ENCODE measurements at places on chromosomes 6 and 20. TPM values are rescaled to one million over a fixed set of nuclear protein-coding genes. Genes with fewer than 3 reads are reported as not detected.

The DAAM2 gene
- 36.5 TPM for total RNA-seq

The LPIN3 gene
- total RNA-seq, result 25.5 TPM

The BANF2 gene
- not detected for total RNA-seq

The ABHD16B gene
- not detected for total RNA-seq

The IL20RA gene
- total RNA-seq, result 1.7 TPM

The SLA2 gene
- 3.2 TPM for total RNA-seq

The SAMD10 gene
- 0.84 TPM for total RNA-seq

The C20orf144 gene
- not detected for total RNA-seq

The PMEPA1 gene
- total RNA-seq, result 17.4 TPM

The VGLL2 gene
- total RNA-seq, result not detected

The FAM83C gene
- total RNA-seq, result not detected

The PRR18 gene
- 0.38 TPM for total RNA-seq

The RAE1 gene
- 17.0 TPM for total RNA-seq

The PKHD1 gene
- total RNA-seq, result not detected

The PEX6 gene
- total RNA-seq, result 15.1 TPM

The RNF217 gene
- 34.6 TPM for total RNA-seq

The HSPA12B gene
- total RNA-seq, result 29.7 TPM

The EFCAB8 gene
- not detected for total RNA-seq

GRCh38 chr6:18632670-18633410 is 245.7 kb downstream of the RNF144B start:
- DNase-seq, result no peak

DNA sequence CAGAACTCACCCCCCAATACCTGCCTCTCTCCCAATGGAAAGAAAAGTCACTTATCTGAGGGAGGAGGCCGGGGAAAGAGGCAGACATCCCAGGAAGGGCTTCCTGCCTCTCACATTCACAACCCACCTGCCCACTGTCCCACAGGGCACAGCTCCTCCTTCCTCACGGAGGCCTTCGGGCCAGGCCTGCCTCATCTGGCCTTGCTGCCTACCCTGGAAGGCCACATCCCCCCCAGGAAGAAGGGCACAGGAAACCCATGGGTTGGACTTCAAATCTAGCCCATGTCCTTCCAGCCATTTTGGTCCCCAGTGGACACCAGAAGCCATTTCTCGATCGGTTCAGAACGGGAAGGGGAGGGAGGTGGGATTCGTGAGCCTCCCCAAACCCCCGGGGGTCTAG is 162.0 kb downstream of the PREX1 start:
- DNase-seq, result no peak

DNA sequence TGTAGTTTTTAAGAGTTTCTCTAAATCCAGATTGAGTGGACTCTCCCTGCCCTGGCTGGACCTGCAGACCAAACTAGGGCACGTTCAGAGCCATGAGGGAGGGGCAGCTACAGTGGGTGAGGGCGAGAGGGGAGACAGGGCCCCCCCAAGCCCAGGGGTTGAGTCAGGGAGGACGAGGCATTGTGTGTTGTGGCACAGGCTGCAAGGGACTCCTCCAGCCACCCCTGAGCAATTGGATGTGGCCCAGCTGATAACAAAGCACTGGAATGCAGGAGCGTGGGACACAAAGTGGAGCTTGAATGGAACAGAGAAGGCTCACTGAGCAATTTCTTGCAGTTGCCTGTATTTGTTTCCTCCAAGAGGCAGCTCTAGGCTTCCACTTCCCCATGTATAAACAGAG is 43.5 kb upstream of the MYL9 start:
- no peak for DNase-seq

- DNase-seq, result no peak
These were observed 4.3 kb downstream of the PPP1R10 start for GRCh38 chr6:30612687-30613248.

- no peak for DNase-seq
These were observed 3.1 kb downstream of the NTSR1 start for GRCh38 chr20:62711703-62712101.

GRCh38 chr6:125533710-125534397 is 215.6 kb upstream of the HEY2 start:
- no peak for DNase-seq

- no peak for DNase-seq
These were observed 8.9 kb downstream of the RWDD1 start for GRCh38 chr6:116580198-116580597.

GRCh38 chr6:27495386-27496135 is 22.7 kb upstream of the ZNF184 start:
- no peak for DNase-seq

DNA sequence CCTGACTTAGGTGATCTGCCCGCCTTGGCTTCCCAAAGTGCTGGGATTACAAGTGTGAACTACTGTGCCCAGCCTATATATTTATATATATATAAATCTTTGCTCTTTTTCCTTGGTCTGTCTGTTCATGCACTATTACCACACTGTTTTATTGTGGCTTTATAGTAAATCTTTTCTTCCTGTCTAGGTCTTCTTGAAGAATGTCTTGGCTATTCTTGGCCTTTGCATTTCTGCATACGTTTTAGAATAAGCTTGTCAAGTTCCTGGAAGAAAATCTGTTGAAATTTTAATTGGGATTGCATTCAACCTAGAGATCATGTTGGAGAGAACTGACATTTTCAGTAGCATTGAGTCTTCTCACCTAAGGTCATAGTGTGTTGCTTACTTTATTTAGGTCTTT is 37.1 kb downstream of the MYO6 start:
- no peak for DNase-seq

GRCh38 chr6:45710304-45710821 is 305.3 kb downstream of the CLIC5 start:
- DNase-seq, result no peak

- DNase-seq, result no peak
These were observed 447.1 kb upstream of the MAP3K7 start for GRCh38 chr6:91033964-91034363.

DNA sequence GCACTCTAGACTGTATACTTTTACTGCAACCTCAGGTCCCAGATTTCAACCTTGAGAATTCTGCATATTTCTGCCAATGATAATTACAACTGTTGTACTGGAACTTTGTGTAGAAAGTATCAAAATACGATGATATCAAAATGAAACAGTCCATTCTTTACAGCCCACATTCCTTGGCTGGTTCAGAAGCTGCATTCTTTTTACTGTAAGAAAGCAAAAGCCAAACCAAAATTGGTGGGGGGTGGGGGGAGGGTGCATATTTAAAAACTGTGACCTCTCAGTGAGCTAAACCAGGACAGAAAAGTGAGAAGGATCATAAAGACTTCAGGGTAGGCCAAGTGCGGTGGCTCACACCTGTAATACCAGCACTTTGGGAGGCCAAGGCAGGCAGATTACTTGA is 41.8 kb upstream of the UBR2 start:
- DNase-seq, result no peak

- no peak for DNase-seq
These were observed 23.1 kb upstream of the MROH8 start for GRCh38 chr20:37202267-37202943.

GRCh38 chr20:22800129-22800528 is 215.8 kb upstream of the FOXA2 start:
- DNase-seq, result no peak

GRCh38 chr20:10876558-10876957 is 202.8 kb upstream of the JAG1 start:
- DNase-seq, result no peak

GRCh38 chr6:37821446-37821845 is 1.9 kb downstream of the ZFAND3 start:
- DNase-seq, result no peak

GRCh38 chr6:111667931-111668330 is 62.3 kb upstream of the TRAF3IP2 start:
- no peak for DNase-seq

GRCh38 chr6:166596776-166597507 is 10.5 kb upstream of the RAMACL start:
- no peak for DNase-seq

GRCh38 chr20:58888521-58889333 is 36.2 kb downstream of the GNAS start:
- DNase-seq, result no peak

GRCh38 chr6:14699803-14700601 is 545.9 kb upstream of the JARID2 start:
- no peak for DNase-seq

GRCh38 chr6:90707246-90707645 is 120.4 kb upstream of the MAP3K7 start:
- DNase-seq, result no peak

GRCh38 chr6:14286144-14286543 is 168.6 kb downstream of the CD83 start:
- no peak for DNase-seq

GRCh38 chr20:9555781-9556180 is 41.4 kb downstream of the LAMP5 start:
- no peak for DNase-seq

GRCh38 chr6:139297921-139298320 is 6.1 kb upstream of the TXLNB start:
- no peak for DNase-seq

DNA sequence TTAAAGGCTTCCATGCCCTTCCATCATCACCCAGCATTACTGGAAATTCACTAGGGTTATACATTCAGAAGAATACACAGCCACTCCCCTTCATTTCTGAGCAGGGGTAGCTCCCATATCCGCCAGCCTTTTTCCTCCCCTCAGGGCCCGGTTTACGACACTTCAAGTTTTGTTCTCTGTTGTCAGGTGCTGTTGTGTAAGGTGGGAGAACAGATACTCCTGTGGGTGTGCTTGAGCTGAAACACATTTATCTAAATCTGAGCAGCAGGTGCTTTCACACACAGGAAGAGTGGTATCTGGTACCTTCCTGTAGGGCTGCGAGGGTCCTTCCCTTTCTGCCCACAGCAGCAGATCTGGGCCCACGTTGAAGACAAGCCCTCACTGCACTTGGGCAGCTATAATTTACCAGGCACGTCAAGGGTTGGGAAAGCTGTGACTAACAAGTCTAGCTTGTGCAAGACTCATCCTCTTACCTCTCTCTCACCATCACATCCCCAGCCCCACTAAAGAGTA is 215.8 kb upstream of the RREB1 start:
- no peak for DNase-seq

DNA sequence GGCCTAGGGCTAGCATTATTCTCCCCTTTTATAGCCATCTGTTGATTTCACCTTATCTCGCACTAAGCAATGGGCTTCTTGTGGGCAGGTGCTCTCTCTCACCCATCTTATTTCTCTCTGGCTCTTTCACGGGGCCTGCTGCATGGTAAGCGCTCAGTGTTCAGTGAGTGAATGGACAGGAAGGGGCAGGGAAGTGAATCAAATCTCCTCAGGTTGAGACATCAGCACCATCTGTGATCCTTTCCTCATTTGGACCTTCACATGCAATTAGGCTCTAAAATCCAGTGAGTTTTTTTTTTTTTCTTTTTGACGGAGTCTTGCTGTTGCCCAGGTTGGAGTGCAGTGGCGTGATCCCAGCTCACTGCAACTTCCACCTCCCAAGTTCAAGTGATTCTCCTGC is 76.5 kb upstream of the EZR start:
- DNase-seq, result no peak

- DNase-seq, result no peak
These were observed 93.1 kb downstream of the HFE start for GRCh38 chr6:26180346-26180745.

GRCh38 chr6:143611580-143611979 is 66.2 kb upstream of the PHACTR2 start:
- no peak for DNase-seq

DNA sequence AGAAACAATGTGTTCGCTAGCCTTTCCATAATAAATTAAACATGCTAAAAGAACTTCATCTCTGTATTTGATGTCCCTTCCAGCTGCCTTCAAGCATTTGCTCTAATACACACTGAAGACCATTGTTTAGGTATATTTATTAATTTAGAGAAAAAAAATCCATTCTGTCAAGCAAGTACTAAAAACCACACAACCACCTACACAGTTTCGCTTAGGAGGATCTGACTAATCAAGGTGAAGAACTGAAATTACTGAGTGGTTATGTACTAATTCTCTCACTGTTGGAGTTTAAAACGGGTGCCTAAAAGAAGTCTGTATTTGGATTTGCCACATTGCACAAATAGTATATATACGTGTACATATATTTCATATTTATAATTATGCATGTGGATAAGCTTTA is 58.9 kb downstream of the GMDS start:
- no peak for DNase-seq

- no peak for DNase-seq
These were observed 887.1 kb downstream of the TFAP2A start for GRCh38 chr6:9527679-9528286.

DNA sequence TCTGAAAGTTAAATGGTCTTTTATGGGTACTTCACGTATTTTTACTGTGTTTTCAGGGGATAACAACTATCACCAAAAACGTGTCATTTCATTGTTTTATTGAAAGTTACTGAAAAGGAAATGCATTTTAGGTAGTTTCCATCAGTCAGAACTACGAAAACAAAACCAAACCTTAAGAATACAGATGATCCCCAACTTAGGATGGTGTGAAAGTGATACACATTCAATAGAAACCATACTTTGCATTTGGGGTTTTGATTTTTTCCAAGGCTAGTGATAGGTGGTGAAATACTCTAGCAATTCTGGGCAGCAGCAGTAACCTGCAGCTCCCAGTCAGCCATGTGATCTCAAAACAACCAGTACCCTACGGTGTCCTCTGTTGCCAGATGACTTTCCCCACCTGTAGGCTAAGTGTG is 25.9 kb upstream of the EFHC1 start:
- no peak for DNase-seq

GRCh38 chr6:29502597-29502996 is 14.8 kb upstream of the MAS1L start:
- DNase-seq, result no peak

DNA sequence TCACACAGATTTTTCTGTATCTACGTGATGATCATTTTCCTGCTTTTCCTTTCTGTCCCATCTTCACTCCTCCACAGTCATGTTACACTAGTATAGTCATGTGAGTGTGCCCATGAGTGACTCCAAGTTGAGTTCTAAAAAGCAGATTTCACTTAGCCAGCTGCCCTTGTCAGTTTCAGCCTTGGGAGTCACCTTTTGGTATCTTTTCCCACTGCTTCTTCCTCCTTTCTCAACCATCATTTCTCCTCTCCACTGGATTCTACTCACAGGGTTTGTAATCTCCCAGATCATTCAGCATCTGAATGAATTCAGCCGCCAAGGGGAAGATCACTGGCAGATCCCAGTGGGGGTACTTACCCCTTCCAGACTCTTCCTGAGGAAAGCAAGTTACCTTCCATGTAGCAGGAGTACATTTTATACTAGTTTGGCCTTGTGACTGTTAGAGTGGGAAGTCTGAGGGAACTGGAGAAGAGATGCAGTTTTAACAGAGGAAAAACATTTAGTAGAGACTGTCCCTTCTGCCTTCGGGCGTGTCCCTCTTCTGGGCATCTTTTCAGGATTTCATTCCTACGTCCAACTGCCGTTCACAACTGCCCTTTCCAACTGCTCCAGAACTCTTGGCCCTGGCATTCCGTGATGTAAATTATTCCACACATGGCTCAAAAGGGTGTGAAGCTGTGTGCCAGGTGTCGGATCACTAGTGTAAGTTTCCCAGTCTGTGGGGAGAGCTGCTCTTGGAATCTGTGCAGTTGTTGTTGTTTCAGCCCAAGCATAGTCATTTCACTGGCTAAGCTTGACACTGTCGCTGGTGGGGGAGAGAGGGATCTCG is 38.9 kb downstream of the BICRAL start:
- DNase-seq, result no peak

GRCh38 chr6:133001040-133001565 is 186.7 kb downstream of the RPS12 start:
- DNase-seq, result no peak

GRCh38 chr20:50475681-50476292 is 34.4 kb upstream of the PTPN1 start:
- no peak for DNase-seq

- no peak for DNase-seq
These were observed 61.5 kb downstream of the REPS1 start for GRCh38 chr6:138926579-138926978.

Data from omental fat pad (tissue), 4 donors.